Suppressor macrophage treated with lipopolysaccharide for 1 hour (primary cell): ENCODE measurements at places on chromosomes 3 and 15.

- DNase-seq = no peak
These were observed 360.5 kb downstream of the EPHA3 start for GRCh38 chr3:89467898-89468363.

- no peak for DNase-seq
These were observed 52.6 kb upstream of the SEC61A1 start for GRCh38 chr3:127999509-128000106.

DNA sequence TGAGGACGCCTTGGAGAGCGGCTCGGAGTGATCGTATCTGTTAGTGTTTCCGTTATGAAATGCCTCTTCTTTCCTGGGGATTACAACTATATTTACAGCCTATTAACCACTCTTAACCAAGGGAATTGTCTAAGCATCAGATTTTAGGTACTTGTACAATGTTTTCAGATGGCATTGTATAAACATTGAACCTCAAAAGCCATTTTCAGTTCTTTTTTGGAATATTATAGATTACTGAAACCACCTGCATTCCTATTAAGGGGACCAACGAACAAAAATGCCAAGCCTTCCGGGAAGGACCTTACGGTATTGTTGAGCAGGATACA is 1.1 kb downstream of the NEO1 start:
- no peak for DNase-seq

DNA sequence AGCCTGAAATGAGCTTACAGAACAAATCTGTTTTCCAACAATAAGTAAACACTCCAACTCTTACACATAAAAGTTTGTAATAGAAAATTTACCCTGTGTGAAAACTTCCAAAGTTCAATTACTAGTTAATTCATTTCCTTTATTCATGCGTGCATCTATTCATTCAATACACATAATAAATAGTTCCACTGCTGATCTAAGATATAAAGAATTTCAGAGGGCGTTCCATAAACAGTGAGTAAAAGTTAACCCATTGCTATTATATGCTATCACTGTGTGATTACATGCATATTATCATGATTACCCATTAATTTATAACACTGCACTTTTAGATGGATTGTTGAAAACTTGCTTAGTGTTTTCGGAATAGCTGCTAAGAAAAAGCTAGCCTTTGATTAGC is 36.2 kb upstream of the CFAP20DC start:
- no peak for DNase-seq

GRCh38 chr3:169809230-169809795 is 3.4 kb upstream of the LRRIQ4 start:
- DNase-seq = no peak

GRCh38 chr15:76904461-76905012 is 603 bp downstream of the SCAPER start:
- peak; percentile 15 for DNase-seq

DNA sequence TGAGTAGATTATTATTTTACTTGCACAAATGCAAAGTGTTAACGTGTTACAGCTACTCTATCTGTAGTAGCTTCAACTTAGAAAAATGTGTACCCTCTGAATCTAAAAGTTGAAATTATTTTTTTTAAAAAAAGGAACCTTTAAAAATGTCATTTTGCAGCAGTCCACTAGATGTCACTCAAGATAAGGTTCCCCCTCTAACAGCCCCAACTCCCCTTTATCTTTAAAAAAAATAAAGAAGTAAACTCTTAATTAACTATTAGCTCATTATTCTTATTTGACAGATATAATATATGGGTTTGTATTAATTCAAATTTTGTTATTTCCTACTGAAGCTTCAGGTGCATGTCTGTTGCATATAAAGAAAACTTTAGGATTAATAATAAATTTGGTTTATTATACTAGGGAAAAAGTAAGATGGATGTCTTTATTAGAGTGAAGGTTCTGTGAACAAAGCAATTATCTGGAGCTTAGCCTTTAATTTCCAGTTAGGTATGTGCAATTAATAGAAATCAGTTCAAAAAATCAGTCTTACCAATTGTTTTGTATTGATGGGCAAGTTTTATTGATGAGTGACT is 288.5 kb downstream of the VGLL3 start:
- peak; percentile 37 for DNase-seq

DNA sequence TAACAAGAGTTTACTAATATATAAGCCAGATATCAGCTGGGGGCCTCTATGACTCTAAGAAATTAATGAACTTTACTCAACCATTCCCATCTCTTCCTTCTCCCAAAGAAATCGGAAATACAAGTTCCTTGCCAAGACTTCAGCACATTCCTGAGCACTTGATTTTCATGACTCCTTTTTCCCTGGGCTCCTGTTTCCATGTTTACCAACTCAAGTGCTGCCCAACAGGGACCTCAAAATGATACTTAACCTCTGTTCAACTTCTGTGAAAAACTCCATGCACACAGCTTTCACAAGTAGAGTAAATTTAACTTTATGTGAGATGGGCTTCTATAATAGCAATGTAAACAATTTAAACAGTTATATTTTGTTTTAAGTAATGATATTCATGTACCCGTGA is 315.8 kb upstream of the CDIN1 start:
- DNase-seq = no peak

- DNase-seq = no peak
These were observed 118.0 kb upstream of the MEF2A start for GRCh38 chr15:99447497-99448371.

- DNase-seq = peak; percentile 66
These were observed 95.3 kb downstream of the SLC49A4 start for GRCh38 chr3:122890077-122890719.

DNA sequence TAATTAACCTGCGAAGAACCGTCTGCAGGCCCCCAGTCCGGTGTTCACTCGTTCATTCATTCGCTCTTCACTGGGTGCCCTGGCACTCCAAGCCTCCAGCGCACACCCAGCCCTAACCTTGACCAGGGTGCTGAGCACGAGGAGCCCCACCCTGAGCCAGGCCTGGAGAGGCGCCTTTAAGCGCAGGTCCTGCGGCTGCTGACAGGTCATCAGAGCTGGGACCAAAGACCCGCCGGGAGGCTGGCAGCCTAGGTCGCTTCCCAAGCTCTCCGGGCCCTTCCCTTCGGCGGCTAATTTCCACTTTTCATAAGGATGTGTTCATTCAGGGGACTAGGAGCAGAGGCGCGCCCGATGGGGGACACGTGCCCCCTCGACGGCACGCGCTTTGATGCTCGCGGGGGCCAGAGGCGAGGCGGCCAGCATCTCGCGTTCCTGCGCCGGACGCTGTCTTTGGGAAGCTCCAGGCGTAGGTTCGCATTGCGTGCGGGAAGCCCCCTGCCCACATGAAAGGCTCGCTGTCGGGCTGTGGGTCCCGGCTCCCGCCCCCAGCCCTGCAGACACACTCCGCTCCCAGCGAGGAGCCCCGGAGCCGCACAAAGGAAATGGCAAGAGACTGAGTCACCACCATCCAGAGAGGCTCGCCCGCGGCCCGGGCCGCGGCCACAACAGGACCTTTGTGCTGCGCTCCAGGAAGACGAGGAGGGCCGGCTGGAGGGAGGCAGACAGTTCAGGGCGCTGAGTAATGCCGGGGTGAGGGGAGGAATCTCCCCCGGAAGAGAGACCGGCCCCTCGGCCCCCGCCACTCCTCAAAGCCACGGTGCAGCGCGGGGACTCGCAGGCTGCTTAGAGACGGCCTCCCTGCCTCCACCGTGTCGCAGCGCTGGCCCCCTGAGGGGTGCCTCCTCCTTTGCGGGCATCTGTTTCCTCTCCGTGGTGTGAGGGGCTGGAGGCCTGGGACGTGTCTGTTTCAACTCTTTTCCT is 266.4 kb upstream of the HES1 start:
- peak; percentile 85 for DNase-seq

DNA sequence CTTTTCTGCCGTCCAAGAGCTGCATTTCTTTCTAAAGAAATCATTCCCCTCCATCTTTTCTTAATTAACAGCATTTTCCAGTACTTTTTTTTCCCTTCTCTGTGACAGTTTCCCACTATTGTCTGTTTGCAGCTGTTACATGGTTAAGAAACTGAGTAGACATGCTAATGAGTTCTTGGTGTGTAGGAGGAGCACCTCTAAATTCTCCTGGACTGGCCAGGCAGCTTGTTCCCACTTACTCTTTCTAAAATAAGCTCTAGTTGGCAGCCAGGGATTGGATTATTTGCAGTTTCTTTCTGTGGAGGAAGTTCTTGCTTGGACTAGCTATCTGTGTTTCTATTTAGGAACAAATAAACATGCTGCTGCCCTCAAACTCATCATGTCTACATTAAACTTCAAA is 235.1 kb upstream of the GAP43 start:
- DNase-seq = no peak

DNA sequence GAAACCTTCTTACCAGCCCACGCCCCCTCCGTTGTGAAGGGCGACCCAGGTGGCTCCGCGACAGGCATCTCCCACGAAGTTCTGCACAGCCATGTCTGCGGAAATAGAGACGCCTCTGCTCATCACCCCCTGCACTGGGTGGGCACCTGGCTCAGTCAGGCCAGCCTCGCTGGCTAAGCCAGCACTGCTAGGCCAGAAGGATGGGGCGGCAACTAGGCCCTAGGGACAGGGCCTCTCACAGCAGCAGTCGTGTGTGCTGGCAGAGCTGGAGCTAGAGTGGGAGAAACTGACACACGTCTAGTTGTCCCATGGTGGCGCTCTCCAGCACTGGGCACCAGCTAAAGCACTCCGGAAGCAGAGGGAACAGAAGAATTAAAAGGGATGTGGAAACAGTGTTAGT is 12.5 kb upstream of the ZXDC start:
- DNase-seq = no peak

DNA sequence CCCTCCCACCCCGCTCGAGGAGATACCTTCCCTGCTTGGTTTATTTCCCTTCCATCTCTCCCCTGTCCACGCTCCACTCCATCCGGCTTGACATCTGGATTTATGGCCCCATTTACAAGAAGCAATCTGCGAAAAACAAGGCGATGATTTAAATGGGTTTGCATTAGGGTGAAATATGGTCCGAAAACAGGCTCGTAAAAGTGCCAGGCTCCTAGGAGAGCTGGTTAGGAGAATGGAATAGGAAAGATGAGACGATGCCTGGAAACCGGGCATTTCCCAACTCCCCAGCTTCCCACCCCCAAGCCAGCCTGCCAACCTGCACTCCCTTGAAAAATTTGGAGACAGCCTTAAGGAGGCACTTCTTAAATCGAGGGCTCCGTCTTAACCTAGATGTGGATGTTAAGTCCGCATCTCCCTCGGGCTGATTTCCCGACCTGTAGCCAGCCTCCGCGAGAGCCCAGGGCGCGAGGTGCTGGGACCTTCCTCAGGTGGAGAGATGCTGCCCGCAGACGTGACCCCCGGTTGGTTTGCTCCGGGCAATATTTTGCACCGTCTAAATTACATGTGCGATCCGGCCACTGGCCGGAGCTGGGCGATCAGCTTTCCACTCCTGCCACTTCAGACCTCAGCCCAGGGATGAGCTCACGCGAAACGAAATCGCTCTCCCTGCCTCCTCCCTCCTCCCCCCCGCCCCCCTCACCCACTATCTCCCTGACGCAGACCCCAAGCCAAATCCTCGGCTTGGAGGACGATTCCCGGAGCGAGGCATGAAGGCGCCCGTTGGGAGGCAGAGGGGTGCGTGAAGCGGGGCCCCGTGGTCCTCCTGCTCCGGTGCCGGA is 1.3 kb downstream of the GRM7 start:
- no peak for DNase-seq

GRCh38 chr3:197093871-197094270 is 64.3 kb upstream of the MELTF start:
- no peak for DNase-seq
